ENCODE measurements at places on chromosomes 12 and 14.

DNA sequence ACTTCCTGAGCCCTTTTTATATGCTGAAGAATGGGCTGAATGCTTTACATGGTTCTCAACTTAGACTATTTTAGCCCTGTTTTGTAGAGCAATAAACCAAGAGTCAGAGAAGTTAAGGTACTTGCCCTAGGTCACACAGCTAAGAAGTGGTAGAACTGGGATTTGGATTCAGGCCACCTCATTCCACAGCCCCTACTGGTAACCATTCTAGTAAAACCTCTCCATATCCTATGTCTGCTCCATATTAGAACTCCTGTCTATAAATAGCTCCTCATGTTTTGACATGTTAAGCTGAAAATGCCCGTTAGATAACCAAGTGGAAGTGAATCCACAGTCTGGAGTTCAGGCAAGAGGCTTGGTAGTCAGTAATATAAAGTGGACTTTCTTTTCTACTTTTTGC lies 111.6 kb downstream of the HECTD4 start:
- no peak for DNase-seq

DNA sequence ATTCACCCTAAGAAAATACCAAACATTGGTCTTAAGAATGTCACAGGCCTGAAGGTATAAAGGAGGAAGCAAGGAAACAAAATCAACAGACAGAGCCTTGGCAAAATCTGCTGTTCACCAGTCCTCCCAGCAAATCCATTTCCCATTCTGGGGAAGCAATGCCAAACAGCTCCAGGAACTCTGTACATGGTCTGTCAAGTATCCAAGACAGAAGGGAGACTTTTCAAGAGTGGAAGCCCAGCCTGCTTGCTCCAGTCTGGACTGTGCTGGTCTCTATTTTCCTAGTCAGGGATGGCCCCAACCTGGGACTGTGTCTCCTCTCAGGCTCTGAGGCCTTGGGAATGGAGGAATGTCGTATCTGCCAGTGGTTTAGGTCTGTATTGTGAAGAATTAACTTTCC lies 251.5 kb downstream of the DAD1 start:
- no peak for DNase-seq

DNA sequence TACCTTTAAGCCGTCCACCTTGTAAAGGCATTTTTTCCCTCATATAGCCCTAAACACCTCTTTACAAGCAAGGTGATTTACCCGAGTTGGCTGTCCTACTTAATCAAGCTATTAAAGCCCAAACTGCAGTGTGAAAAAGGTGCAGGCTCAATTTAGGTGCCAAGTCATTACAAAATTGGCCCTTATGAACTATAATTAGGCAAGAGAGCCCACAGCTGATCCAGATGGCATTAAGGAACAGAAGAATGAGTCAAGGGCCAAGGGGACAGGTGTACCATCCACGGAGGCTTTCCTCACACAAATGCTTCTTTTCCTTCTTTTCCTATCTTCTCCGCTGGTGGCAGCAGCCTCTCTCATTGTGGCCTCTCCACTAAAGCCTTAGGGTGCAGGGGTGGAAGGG lies 90.5 kb downstream of the TTC8 start:
- DNase-seq = no peak

GRCh38 chr14:104432611-104433231 lies 146.8 kb upstream of the C14orf180 start:
- no peak for DNase-seq

DNA sequence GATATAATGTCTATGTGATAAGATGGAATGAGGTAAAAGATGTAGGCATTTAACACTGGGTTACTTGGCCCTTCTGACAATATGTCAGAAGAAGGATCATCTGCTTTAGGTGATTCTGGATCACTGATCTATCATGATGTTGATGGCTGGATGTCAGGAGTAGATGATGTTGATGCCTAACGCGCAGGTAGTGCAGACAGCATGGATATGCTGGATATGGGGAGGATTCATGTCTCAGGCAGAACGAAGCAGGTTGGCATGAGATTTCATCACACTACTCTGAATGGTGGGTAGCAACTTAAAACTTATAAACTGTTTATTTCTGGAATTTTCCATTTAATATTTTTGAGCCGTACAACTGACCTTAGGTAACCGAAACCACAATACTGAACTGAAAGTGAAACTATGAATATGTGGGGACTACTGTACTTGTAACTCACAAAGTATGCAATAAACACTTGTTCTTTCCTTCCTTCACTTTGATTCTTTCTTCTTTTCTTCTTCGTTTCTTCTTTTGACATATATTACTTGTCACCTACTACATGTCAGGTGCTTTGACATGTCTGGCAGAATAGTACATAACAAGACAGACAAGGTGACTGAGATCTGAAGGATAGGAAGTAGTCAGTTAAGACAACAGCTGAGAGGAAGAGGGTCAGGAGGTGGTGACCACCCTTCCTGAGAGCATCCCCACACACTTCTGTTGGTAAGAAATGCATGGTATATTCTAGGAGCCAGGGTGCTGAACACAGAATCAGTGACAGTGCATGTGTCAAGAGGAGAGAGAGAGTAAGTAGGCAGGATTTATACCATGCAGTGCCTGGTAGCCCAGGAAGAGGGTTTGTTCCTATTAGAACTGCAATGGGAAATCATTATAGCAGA lies 238.8 kb downstream of the PPFIA2 start:
- DNase-seq = no peak

All from CD4-positive, alpha-beta T cell treated with Interleukin-4 for 4 hours (primary cell).